Stimulated activated CD4-positive, alpha-beta T cell treated with anti-CD3 and anti-CD28 coated beads, Interleukin-15, amount 100 ng/mL, for 1 hour (primary cell): ENCODE measurements at places on chromosomes 5 and 9.

DNA sequence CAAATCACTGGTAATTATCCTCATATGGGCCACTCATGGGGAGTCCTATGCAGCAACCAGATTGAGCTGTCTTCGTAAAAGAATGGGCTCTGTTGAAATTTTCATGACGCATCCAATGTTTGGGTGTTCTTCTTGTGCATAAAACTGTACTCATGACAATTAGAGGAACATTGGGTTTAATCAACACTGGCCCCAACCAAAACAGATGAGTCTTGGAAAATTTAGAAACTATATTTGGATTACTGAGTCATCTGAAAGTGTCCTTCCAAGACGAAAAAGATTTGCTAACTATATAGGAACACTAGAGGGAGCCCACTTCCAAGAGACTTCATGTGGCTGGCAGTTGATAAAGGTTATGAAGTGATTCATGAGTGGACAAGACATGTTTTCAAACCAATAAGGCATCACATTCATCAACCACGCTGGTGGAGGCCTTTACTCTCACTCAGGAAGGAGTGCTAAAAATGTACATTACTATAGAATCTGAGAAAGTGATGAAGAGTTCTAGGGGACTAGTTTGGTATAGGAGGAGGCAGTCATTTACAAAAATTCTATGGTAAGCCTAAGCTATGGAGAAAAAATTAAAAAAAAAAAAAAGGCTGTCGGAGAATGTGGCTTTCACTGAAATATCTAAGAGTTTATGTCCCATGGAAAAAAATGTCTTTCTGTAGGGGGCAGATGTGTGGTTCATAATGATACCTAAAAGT lies 313.5 kb downstream of the PRDM9 start:
- no peak for DNase-seq

DNA sequence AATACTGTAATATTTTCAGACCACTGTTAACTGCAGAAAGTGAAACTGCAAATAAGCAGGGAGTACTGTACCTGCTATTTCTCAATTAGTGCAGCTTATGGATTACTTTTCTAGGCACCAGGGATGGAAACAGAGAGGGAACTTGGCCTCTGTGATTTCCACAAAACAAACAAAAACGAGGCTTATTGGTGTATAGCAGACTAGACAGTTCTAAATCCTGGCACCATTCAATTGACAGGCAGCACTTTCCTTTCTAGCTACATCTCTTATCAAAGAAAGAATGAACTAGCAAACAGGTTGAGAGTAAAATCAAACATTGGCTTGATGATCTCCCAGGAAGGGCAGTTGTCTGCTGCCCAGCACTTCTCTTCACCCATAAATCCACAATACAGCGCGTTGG lies 16.0 kb upstream of the IL33 start:
- no peak for DNase-seq

GRCh38 chr5:14164164-14165163 lies 21.3 kb downstream of the TRIO start:
- DNase-seq, result no peak

DNA sequence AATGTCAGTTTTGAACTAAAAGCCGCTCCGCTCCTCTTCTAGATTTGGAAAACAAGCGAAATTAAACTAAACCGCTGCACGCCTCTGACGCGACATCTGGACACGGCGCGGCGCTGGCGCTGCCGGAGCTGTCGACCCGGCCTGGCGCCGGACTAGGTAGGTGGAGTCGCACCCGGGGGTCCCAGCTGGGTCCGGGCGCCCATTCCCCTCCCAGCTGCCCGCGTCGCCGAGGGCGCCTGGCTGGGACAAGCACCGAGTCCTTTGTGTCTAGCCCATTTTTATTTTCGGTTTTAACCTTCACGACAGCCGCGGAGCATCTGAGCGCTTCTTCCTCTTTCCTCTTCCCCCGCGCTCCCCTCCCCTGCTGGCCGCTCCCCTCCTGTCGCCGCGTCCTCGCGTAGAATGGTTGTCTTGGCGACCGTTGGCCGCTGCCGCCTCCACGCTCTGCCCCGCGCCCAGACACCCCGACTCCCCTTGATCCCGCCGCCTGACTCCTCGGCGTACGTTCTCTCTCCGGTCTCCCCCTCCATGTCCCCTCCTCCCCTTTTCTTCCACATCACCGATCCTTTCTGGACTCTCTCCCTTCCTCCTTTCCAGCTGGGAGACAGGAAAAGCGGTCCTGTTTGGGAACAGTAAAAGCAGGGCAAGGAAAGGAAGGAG lies 545 bp downstream of the CDKN2B-AS1 start:
- peak; percentile 41 for DNase-seq
